ENCODE measurements at places on chromosomes 12 and 14. TPM values are rescaled to one million over a fixed set of nuclear protein-coding genes. Genes with fewer than 3 reads are reported as not detected.

Gene SYT1
- 446 TPM for total RNA-seq

- DNase-seq, result peak; percentile 28
Observed at GRCh38 chr12:117026921-117027250, 72.3 kb downstream of the TESC start.

DNA sequence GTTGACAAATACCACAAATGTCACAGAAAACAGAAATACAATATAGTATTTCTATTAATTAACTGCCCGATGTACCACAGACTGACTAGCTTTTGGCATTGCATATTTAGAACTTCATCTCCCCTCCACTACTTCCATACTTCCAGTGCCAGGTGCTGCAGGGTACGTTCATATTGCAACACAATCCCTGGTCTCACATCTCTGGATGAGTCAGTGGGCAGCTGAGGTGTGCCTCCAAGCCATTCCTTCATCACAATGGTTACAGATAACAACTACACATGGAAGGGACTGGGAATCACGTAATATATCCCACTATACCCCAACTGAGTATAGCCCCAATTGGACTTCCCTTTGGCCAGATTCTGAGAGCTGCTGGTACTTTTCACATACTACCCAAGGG lies 31.1 kb downstream of the CCDC198 start:
- no peak for DNase-seq

Gene MBIP
- total RNA-seq, result 28.5 TPM

Gene COX8C
- total RNA-seq, result 2.3 TPM

Gene CMAS
- 69.1 TPM for total RNA-seq

DNA sequence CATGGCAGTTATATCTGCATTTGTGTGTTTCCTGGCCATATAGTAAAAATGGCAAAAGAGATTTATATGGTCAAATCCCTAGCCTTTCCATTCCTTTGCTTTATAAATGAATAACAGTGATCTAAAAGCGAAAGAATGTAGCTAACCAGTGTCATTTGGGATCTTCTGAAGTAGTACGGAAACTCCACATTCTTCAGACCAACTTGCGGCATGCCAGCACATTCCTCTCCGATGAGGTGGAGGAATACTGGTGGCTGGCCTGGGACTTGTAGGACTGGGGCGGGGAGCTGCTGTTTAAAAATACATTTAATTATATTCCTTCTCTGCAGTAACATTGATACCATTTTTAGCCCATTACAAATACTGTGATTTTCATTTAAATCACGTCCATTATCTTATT lies 85.3 kb downstream of the SAMD4A start:
- DNase-seq, result no peak

DNA sequence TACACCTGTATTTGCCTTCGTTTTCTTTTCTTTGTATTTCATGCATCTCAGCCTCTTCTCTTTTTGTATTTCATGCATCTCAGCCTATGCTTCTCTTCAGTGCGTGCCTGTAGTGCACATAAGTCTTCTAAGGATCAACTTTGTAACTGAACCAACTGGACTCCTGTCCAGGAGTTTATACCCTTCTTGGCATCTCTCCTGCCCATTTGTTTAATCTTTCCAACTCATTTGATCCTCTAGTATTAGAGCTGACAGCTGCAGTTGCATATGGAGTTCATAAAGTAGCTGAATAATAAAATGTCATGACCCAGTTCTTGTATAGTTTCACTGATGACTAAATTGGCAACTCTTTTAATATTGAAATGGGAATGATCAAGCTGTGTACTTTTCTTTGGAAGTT lies 89.7 kb downstream of the FGD4 start:
- no peak for DNase-seq

DNA sequence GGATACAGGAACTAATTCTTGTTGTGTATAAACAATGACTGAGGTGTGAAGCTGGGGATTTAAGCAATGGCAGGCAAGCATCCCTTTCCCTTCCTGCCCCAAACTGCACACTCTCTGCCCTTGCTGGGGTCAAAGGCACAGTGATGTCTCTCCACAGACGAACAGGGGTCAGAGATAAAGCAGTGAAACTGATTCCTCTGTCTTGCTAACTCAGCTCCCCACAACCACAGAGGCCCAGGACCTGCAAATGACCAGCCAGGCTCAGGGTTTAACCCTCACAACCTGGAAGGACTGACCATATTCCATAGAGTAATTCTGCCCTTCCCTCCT lies 67.2 kb downstream of the CCDC88C start:
- no peak for DNase-seq

- DNase-seq, result no peak
Observed at GRCh38 chr14:73503648-73504047, 12.9 kb downstream of the RIOX1 start.

Gene UNC79
- total RNA-seq, result 51.3 TPM

Gene SMCO2
- 0.98 TPM for total RNA-seq

- no peak for DNase-seq
Observed at GRCh38 chr14:93655078-93655750, 133.1 kb downstream of the PRIMA1 start.

DNA sequence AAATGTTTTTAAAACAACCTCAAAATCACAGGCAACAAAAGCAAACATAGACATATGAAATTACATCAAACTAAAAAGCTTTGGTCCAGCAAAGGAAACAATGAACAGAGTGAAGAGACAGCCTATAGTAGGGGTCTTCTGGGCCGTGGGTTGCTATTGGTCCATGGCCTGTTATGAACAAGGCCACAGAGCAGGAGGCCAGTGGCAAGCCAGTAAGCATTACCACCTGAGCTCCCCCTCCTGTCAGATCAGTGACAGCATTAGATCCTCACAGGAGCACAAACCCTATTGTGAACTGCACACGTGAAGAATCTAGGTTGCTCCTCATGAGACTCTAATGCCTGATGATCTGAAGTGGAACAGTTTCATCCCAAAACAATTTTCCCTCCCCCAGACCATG lies 174.0 kb downstream of the DIO2 start:
- DNase-seq, result no peak

- DNase-seq, result no peak
Observed at GRCh38 chr12:80293347-80293746, 150.7 kb upstream of the PTPRQ start.

DNA sequence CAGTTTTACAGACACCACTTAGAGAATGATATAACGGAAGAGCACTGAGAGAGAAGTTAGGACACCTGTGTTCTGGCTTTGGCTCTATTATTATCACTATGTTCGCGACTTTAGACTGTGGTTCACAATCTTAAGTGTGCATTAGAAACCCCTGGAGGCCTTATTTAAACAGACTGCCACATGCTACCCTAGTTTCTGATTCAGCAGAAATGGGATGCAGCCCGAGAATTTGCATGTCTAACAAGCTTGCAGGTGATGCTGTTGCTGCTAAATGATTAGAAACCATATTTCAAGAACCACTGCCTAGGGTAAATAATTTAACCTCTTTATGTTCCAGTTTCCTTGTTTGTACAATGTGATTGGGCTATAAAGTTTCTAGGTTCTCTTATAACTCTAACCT lies 3.6 kb upstream of the RAD51AP1 start:
- no peak for DNase-seq

DNA sequence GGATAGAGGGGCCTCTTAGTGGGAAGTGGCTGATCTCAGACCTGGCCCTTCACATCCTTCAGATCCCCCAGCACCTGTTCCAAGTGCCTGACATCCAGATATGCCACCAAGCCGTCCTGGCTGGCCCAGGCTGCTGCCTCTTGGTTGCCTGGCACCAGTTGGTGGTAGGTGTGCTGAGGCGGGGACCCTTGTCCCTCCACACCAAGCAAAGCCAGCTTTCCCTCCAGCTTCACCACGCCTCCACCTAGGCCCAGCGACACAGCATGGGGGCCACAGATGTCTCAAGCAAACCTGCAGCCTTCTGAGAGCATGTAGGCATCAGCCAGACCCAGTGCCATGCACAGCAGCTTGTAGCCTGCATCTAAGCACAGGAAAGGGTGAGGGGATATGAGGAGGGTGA lies 3.5 kb upstream of the CD63 start:
- no peak for DNase-seq

Gene MYH6
- not detected for total RNA-seq

Gene GPR135
- total RNA-seq, result 8.0 TPM

Gene APOF
- total RNA-seq, result not detected

GRCh38 chr14:65304239-65304638 lies 108.3 kb upstream of the FUT8 start:
- DNase-seq, result no peak

Gene ZNF664
- 152 TPM for total RNA-seq

Gene HSPA2
- 108 TPM for total RNA-seq

Gene TUNAR
- 16.5 TPM for total RNA-seq

DNA sequence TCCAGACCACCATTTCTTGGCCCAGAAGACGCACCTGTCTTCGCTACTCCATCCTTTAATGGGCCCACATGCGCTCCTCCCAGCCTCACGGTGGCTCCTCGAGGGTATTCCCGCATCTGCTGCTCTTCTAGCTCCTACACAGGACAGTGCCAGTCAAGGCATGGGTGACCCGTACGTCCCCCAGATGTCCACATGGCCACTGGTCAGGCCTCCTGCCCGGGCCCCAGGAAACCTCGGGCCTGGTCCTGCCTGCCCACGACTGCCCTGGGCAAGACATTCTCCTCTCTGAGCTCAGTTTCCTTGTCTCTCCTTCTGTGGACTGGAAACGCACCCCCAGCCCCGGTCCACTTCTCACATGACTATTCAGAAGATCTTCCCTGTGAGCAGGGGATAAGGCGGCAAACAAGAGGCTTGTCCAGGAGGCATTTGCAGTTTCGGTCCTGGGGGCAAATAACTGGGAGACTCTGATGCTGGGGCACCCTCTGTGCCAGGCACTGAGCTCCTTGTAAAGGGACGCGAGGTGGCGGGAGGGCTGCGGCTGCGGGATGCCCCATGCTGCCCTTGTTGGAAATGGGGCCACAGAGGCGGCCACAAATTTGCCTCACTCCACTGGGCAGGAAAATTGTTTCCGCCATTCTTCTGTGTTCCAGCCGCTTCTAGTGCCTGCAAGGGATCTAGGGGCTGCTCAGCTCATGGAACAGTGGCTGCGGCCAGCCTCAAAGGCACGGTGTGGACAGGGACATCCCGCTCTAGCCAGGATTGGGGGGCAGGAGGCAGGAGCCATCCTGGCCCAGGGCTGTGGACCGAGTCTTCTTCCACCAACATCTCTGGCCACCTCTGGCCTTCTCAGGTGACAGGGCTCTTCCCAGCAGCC lies 6.8 kb upstream of the BEGAIN start:
- DNase-seq, result peak; percentile 14

Gene CLEC4E
- 1.1 TPM for total RNA-seq

Gene DCN
- 42.6 TPM for total RNA-seq

DNA sequence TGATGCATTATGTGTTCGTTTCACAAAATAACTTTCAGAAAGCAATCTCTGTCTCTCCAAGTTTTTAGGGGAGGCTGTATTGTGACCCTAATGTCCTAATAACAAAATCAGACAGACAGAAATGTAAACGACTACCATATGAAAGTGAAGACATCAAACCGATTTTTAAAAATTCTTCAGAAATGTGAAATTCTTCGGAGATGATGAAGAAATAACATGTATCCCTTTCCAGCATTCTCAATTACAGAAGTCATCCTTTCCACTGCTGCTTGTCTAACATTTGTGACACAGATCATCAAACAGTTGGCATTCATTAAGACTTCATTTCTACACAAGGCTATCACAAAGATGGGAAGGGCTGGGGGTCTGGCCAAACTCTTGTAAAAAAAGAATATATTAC lies 41.0 kb downstream of the DMAC2L start:
- no peak for DNase-seq

DNA sequence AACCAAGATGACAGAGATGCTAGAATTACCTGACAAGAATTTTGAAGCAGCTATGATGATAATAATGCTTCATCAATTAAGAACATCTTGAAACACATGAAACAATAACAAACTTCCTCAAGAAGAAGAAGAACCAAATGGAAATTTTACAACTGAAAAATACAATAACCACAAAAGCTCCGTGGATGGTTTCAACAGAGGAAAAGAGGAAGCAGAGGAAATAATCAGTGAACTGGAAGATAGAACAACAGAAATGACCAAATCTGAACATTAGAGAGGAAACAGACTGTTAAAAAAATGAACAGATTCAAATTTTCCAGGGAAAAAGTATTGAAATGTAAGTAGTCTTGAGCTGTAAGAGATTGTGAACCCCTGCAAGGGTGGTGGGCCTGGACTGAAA lies 62.8 kb upstream of the SLC35F4 start:
- no peak for DNase-seq

DNA sequence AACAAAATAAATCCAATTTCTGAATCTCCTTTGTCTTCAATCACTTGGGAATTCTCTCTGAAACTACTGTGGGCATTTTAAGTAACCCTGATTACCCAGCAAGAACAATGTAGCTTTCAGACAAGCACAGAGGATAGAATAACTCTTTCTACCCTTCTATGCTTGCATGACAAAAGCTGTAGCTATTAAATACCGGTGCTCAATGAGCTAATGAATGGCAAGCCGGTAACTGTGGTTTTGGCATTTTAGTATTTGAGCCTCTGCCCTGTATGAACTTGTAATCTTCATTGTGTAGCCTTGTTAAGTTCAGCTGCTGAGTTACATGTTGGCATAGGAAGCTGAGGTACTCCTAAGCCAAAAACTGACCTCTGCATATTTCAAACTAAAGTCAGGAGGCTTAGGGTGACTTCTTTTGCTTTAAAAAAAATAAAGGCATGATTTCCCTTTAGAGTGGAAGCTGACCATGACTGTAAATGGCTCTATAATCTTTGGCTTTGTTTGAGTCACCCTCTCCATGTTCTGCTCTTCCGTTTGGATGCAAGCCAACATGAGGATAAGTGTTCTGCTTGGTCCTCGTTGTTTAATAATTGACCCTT lies 171.0 kb upstream of the HIF1A start:
- DNase-seq, result no peak

- no peak for DNase-seq
Observed at GRCh38 chr14:66746316-66747006, 238.5 kb downstream of the GPHN start.

- DNase-seq, result no peak
Observed at GRCh38 chr12:7512553-7512952, 9.0 kb upstream of the CD163 start.

DNA sequence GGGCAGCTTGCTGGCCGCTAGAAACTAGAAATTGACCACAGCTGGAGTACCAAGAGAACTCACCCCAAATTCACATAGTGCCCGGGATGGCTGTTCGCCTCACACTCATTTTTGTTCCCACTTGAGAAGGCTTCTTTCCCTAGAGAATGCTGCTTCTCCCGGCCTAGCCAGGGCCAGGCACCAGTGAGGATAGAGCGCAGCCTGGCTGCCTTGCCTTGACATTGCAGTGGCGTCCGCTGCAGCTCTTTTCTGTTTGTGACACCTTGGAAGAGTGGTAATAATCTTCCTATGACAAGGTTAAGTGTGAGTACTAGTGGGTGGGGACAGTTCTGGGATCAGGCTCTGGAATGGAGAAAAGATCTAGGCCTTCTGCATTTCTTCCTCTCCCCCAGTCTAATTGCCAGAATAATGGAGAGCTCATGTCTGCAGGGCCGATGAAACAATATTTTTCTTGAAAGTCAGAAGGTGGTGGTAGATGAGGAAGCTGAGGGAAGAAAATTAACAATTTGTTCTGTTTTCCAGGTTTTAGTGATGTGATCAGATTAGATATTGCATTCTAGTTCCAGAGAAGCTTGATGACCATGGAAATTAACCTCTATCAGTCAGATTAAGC lies 3.7 kb downstream of the TMEM253 start:
- DNase-seq, result peak; percentile 88

Gene C12orf50
- total RNA-seq, result 0.34 TPM

Gene CCDC184
- 47.1 TPM for total RNA-seq

All from dorsolateral prefrontal cortex (tissue), 122 donors.